ENCODE measurements at places on chromosomes 3 and 15.

GRCh38 chr15:38145651-38146111, 107.0 kb upstream of the SPRED1 start:
- DNase-seq = no peak

GRCh38 chr3:72393455-72393854, 454.8 kb downstream of the SHQ1 start:
- DNase-seq = no peak

GRCh38 chr3:154678041-154678654, 248.2 kb upstream of the GPR149 start:
- no peak for DNase-seq

GRCh38 chr15:66661432-66662096, 40.5 kb upstream of the SMAD6 start:
- peak; percentile 91 for DNase-seq

DNA sequence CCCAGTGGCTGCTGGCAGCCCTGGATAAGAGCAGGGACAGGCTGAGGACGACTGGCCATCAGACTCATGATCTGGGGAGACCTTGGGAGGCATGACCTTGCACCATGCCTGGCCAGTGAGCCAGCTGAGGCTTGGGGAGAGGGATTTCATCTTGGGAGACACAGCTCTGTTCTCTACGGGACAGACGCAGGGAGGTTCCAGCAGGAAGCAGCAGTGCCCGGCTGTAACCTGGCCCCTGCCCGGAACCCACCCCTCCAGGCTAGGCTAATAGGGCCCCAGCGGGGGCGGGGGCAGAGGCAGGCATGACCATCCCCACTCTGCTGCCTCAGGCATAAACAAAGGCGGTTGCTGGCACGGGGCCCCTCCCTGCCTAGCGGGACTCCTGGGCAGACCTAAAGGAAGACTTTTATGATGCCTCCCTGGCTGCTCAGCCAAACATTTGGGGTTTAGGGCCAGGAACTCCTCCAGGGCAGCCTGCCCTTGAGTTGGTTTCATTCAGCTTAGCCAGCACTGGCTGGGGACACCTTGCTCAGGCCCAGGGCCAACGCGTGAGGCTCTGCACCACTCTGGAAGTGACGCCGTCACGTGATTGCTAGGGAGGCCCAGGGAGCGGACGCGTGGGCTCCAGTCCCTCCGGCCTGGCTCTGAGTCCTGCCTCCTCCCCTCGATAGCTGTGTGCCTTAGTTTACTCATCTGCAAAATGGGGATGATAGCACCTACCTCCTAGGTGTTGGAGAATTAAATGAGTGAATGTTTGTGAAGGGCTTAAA, 27.6 kb downstream of the HDAC11 start:
- DNase-seq = peak; percentile 77

DNA sequence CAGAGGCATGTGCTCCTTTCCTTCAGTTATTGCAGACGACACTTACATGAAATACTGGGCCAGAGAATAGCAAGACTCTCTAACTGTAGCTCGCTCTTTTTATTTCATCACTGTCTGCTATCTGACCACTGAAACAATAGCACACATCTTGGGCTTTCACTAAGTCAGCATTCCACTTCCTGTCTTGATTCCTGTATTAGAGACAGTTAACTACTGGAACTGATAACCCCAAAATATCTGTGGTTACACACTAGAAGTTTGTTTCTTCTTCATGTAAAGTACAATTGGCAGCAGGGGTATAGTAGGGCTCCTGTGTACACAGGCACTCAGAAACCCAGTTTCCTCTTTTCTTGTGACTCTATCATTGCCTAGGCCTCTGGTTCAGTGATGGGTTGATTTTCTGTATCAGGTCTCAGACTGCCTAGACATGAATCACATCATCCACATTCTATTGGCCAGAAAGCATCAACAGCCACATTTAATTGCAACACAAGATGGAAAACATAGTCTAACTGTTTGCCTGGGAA, 230.2 kb upstream of the CD96 start:
- DNase-seq = no peak

DNA sequence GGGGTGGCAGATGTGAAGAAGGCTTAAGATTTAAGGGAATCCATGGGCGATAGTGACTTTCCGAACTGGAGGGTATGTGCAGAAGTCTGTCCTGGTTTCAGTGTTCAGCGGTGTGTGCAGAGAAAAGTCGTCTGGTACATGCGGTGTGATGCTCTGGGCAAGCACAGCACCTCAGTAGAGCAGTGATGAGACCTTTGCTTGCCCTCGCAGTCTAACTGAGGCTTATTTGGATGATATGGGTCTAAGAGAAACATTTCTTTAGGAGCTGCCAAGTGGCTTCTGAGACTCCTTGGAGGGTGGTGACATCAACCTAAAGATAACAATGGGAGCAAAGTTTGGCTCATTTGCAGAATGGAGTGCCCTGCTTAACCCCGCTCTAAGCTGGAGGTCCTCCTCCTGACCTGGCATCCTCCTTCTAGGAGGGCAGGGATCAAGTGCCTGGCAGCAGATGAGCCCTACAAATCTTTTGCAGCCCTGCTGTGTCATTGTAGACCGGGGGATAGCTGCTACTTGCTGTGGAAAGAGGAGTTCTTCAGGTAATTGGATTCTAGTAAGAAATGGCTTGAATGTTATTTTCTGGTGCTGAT, 228.1 kb upstream of the AZI2 start:
- DNase-seq = no peak

- no peak for DNase-seq
Observed at GRCh38 chr3:112111785-112112402, 21.2 kb downstream of the GCSAM start.

GRCh38 chr3:1087066-1087560, 5.7 kb upstream of the CNTN6 start:
- DNase-seq = peak; percentile 58
